Right atrium auricular region (tissue), 2 donors: ENCODE measurements at places on chromosomes 5 and 9. TPM values are rescaled to one million over a fixed set of nuclear protein-coding genes. Genes with fewer than 3 reads are reported as not detected.

The C9orf153 gene
- total RNA-seq = 0.28 TPM

The SPTLC1 gene
- 40.6 TPM for total RNA-seq

The IL13 gene
- not detected for total RNA-seq

The SPATA31C1 gene
- total RNA-seq = not detected

The C5orf63 gene
- total RNA-seq = 2.8 TPM

The MEIKIN gene
- total RNA-seq = not detected

The POLK gene
- total RNA-seq = 19.1 TPM

The ZNF367 gene
- total RNA-seq = 0.75 TPM
